Lower lobe of right lung (tissue), 2 donors: ENCODE measurements at places on chromosomes 4 and X. TPM values are rescaled to one million over a fixed set of nuclear protein-coding genes. Genes with fewer than 3 reads are reported as not detected.
A peak's percentile ranks its signal among the peaks of the same experiment; 100 is the strongest.

The S100P gene
- total RNA-seq: 16.1 TPM

DNA sequence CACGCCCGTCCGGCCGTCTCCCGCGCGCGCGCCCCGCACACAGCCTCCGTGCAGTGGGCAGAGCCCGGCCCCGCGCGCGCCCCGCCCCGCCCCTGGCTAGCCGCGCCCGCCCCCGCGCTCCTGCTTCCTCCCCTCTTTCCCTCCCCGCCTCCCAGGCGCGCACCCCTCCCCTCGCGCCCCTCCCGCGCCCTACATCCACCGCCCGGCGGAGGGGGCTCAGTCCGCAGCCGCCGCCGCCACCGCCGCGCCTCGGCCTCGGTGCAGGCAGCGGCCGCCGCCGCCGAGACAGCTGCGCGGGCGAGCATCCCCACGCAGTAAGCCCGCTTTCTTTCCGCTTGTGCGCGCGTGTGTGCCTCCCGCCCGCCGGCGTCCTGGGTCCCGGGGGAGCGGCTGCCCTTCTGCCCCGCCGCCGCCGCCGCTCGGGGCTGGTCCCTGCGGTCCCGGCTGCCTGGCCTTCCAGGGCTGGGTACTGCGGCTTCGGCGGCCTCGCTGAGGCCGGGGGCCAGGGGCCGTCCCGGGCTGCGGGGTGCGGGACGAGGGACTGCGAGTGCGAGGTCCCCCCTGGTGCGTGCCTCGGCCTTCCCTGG, at the start of gene FHL1:
TSS of gene FHL1 (plus strand) at position 219 of the 587 bp plus-strand sequence.
- peak within 1 kb of the TSS; percentile 62 for H3K4me3 ChIP-seq
- no peaks in the 10 kb centered on the region for H3K36me3 ChIP-seq
- peak within 1 kb of the TSS; percentile 81 for H3K27ac ChIP-seq
- peaks cover 4% of the 10 kb centered on the region for H3K4me1 ChIP-seq

The AFM gene
- not detected for total RNA-seq

DNA sequence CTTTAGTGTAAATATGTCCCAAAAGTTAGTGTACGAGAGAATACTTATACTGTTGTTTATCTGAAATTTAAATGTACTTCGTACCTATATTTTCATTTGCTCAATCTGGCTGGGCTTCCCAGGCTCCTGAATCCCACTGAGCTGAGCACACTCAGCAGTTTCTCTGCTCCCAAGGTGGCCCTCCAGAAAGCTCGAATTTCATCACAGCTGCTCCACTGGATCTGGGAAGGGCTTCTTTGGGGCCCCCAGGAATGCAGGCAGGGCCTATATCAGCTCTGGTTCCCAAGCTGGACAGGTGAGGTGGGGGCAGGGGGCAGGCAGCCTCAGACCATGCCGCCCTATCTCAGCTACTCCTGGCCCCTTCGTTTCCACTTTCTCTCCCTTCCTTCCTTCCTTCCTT, 1.5 kb upstream of the FATE1 start:
- no peak for DNase-seq
- H3K27me3 ChIP-seq: no peaks in the 10 kb centered on the region
- no peaks in the 10 kb centered on the region for H3K4me1 ChIP-seq
- H3K27ac ChIP-seq: no peak overlapping the region

- H3K36me3 ChIP-seq: no peaks in the 10 kb centered on the region
- H3K27ac ChIP-seq: no peak overlapping the region
- no peaks in the 10 kb centered on the region for H3K27me3 ChIP-seq
- DNase-seq: no peak
Observed at GRCh38 chrX:107227780-107228485, 21.5 kb downstream of the DNAAF6 start.

- no peaks in the 10 kb centered on the region for H3K4me1 ChIP-seq
- H3K27ac ChIP-seq: no peak overlapping the region
- H3K4me3 ChIP-seq: no peak overlapping the region
- no peaks in the 10 kb centered on the region for H3K27me3 ChIP-seq
- DNase-seq: no peak
- H3K36me3 ChIP-seq: no peaks in the 10 kb centered on the region
Observed at GRCh38 chr4:92658318-92658717, 354.6 kb downstream of the GRID2 start.

The KLF8 gene
- total RNA-seq: 17.7 TPM
